ENCODE measurements at places on chromosomes 2 and 18. TPM values are rescaled to one million over a fixed set of nuclear protein-coding genes. Genes with fewer than 3 reads are reported as not detected.

DNA sequence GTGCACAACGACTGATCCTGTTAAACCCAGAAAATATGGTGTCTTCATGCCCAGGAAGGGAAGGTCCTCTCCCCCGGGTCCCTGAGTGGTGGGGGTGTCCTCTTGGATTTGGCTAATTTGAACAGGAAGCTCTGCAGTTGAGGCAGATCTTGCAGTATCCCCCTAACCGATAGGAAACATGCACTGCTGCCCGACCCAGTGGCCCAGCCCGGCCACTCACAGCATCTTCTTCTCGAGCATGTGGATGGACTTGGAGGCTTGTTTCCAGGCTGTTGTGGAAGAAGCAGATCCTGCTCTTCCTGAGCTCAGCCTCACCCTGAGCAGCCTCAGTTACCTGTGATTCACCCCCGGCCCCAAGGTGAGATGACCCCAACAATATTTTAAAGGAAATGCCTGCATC, 46.4 kb upstream of the ASB1 start:
- DNase-seq = no peak

- DNase-seq = no peak
Observed at GRCh38 chr2:233501198-233502076, 65.1 kb downstream of the USP40 start.

- no peak for DNase-seq
Observed at GRCh38 chr2:108945969-108946368, 43.1 kb downstream of the EDAR start.

- DNase-seq = no peak
Observed at GRCh38 chr2:29323961-29324360, 208.7 kb downstream of the CLIP4 start.

DNA sequence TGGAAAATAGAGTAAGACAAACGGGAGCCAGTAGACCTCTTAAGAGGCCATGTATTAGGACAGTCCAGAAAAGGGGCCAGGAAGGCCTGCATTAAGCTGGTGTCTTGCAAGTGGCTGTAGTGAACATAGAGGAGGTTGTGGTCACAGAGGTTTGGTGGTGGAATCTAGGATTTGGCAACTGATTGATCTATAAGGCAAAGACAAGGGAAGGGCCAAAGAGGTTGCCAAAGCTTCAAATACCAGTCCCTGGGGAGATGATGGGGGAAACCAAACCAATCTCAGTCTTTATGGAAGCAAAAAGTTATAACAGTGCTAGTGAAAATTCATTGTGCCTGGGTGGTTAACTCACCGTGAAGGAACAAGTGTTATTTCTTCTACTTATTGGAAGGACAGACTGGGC, 28.7 kb upstream of the RTN4 start:
- no peak for DNase-seq

- no peak for DNase-seq
Observed at GRCh38 chr2:43078781-43079755, 147.3 kb downstream of the ZFP36L2 start.

DNA sequence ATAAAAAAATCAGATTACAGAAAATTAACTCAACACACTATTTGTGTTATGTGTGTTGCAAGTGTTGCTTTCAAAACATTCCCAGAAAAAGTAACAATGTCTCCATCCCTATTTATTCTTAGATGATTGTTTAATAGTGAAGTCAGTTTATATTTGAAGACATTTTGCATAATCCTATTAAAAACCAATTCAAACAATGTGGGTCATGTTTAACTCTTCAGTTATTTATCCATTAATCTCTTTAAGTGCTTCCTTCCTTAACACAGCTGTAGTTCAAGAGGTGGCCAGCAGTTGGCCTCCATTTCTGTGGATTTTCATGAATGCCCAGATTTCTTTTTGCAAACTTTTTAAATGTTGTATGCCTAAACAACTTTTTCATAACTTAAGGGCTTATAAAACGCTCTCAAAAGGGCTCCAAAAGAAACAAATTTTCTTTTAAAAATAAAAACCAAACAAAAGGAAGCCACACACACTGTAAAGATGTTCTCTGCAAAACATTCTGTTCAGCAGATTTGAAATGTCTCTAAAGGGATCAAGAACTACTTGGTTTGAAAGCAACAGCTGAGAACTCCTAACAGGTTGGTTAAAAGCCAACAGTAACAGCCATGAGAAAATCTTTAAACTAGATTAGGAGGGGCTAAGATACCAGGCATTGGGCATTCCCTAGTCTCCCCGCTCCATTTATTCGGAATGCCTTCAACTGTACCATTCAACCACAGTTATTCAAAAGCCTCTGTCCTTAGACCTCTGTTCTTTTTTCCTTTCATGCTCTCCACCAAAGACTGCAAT, 71.5 kb downstream of the THADA start:
- DNase-seq = no peak

GRCh38 chr2:70087702-70088597, 673 bp downstream of the PCBP1 start:
- no peak for DNase-seq

- no peak for DNase-seq
Observed at GRCh38 chr18:35172451-35173035, 68.3 kb upstream of the ZNF397 start.

DNA sequence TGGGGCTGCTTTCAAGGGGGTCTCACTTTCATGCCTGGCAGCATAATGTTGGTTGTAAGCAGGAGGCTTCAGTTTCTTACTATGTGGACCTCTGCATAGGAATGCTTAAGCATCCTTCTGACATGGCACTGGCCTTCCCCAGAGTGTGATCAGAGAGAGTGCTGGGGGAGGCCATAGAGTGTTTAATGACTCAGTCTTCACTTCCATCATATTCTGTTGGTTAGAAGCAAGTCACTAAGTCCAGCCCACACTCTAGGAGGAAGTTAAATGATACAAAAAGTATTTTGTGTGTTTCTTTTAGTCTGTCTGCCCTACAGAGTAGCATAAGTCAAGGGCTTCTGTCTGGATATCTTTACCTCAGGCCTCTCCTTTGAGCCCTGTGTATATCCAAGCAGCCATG, 64.9 kb downstream of the GALNT1 start:
- no peak for DNase-seq

- DNase-seq = no peak
Observed at GRCh38 chr18:58455314-58456188, 173.3 kb downstream of the ALPK2 start.

- DNase-seq = no peak
Observed at GRCh38 chr18:55811925-55812324, 223.9 kb upstream of the TCF4 start.

DNA sequence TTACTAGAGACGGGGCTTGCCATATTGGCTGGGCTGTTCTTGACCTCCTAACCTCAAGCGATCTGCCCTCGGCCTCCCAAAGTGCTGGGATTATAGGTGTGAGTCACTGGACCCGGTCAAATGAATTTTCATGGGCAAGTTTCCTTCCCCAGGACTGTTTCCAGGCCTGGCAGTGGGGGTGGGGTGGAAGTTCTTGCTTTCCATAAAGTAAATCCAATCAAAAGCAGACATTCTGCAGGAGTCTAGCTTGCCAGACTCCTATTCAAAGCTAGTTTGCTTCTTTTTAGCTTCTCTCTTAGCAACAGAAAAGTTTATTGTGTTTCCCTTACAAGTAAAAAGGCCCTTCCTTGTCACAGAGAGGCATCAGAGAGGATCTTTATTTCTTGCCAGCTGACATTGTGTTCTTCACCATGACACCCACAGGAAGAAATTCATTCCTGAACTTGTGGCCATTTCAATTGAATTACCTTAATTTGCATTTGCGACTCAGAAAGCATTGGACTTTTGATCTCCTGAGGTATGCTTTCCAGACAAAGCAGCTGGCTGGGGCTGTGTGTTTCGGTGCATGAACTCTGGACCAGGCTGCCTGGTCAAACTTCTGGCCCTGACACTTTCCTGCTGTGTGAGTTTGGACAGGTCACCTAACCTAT, 37.9 kb downstream of the LYPD1 start:
- no peak for DNase-seq

DNA sequence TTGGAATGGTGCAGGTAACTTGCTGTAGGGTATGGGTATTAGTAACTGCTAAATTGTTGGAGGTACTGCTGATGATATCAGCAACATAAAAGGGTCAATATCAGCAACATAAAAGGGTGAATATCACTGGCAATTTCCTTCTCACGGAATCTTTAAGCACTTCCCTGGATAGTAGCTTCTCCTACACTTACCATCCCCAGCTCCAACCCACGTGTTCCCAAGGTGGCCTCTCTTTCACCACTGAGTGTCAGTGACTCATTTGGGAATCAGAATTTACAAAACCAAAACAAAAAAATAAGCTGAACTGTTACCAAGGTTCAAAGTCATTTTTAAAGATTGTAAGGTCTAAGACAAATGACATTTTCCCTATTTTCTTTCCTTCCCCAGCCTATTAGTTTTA, 70.8 kb downstream of the LRP2 start:
- DNase-seq = no peak

The OSR1 gene
- not detected for total RNA-seq

The SNRNP27 gene
- 50.9 TPM for total RNA-seq

The SMYD5 gene
- total RNA-seq = 46.7 TPM

The DNER gene
- total RNA-seq = not detected

The HOXD12 gene
- not detected for total RNA-seq

The IL1R2 gene
- 0.47 TPM for total RNA-seq

The ALPP gene
- total RNA-seq = not detected

The NYAP2 gene
- not detected for total RNA-seq

The REG1B gene
- not detected for total RNA-seq

The MOGAT1 gene
- not detected for total RNA-seq

All from CD4-positive, alpha-beta T cell (primary cell).